AG10803 (cell line): ENCODE measurements at places on chromosomes 5 and 9.

- peak; percentile 49 for DNase-seq
Measured at GRCh38 chr9:16062542-16063240, 509.8 kb downstream of the CCDC171 start.

DNA sequence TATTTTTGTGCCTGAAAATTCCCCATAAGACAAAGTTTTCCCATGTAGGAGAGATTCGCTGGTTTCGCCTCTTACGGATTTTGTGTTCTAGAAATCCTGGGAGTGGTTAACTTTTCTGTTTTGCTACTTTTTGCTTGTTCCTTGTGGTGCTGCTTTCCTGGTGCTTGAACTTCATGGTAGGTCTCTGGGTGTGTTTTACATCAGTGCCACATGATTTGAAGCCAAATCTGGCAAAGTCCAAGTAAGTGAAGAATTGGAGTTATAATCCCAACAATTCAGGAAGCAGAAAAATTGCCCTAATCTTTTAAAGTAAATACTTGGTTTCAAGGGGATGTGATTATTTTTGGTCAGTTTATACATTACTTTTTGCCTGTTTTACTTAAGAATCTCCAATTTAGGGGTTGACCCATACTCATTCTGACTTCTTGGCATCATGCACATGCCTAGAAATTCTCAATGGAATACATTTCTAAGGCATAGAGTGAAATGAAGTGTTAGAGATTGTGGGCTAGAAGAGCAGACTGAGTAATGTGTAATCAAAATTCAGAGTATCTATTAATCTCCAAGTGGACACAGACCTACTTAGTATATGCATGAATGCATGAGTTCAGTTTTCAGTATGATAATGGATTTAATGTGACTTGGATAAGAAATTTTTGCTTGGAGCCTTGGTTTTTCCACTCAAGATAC, 189.7 kb downstream of the CSNK1G3 start:
- no peak for DNase-seq

DNA sequence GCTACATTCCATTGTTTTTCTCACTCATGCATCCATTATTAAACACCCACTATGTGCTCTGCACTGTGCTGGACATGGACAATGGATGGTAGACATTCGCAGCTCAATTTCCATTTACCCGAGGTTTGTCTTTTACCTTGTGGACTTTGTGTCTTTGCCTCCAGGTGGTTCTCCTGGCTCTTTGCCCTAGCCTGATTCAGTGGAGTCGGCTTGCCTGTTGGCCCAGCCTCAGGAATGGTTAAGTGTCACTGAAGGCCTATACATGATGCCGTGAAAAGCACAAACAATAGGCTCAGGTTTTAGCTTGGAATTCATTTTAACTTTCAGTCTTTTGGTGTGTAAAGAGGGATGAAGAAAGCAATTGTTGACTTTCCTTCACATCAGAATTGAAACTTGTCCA, 16.5 kb upstream of the DMRT3 start:
- DNase-seq: no peak

DNA sequence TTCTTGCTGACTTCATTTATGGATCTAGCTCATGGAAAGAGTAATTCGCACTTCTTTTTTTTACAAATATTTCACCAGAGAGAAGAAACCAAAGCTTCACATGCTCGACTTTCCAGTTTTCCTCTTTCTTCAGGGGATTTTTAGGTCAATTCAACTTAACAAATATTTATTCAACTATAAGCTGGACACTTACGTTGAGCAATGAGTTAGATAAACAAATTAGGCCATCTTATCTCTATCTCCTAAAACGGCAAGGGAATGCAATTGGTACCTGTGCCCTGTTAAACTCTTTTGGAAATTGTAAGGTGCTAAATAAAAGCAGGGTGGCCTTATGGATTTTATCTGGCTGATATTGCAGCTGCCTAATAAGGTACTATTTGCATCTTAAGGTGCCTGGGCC, 145.1 kb upstream of the RAI14 start:
- DNase-seq: no peak

DNA sequence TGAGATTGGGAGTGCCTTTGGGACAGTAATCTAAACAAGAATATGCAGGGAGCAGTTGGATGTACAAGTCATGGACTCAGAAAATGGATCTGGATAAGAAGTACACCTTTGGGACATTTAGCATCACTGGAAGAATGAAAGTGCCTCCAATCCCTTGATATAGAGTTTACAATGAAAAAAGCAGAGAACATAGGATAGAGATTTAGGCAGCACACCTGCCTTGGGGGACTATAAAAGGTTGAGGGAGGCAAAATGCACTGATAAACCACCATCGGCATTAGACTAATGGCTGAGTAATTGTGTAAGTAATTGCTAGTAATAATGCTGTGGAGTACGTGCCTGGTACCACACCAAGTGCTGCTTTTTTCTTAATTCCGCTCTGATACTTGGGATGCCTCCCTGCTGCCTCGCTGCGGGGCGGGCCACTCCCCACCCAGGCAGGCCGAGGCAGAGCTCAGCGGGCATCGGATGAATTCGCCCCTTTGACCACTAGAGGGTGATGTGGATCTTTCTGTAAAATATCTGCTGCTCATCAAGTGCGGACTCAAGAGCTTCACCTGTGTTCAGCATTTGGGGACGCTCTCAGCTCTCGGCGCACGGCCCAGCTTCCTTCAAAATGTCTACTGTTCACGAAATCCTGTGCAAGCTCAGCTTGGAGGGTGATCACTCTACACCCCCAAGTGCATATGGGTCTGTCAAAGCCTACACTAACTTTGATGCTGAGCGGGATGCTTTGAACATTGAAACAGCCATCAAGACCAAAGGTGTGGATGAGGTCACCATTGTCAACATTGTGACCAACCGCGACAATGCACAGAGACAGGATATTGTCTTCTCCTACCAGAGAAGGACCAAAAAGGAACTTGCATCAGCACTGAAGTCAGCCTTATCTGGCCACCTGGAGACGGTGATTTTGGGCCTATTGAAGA, 99.9 kb downstream of the ANKRD18B start:
- DNase-seq: peak; percentile 59

DNA sequence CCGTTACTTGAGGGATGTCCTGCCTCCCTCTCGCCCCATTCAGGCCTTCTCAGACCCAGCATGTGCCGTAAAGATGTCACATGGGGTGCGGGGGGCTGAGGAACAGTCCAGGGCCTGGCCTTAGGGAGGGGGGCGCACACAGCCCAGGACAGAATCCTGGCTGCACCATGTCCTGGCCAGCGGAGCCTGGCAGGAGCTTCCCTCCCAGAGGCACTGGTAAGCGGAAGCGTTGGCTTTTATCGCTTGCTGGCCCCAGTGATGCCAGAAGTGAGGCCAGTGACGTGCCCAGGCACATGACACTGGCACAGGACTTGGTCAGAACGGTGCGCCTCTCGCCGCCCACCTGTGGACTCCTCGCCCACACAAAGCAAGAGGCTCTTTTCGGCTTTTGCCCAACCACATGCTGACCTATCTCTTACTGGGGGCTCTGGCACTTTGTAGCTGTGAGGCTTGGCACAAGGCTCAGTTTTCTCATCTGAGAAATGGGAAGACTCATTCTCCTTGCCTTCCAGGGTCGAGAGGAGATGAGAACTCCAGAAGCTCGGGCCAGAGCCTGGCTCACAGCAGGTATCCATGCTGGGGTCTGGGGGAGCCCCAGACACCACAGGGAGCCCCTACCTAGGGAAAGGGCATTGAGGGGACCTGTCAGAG, 59.0 kb downstream of the LMX1B start:
- no peak for DNase-seq

GRCh38 chr5:147901599-147902039, 4.7 kb downstream of the C5orf46 start:
- DNase-seq: peak; percentile 50

DNA sequence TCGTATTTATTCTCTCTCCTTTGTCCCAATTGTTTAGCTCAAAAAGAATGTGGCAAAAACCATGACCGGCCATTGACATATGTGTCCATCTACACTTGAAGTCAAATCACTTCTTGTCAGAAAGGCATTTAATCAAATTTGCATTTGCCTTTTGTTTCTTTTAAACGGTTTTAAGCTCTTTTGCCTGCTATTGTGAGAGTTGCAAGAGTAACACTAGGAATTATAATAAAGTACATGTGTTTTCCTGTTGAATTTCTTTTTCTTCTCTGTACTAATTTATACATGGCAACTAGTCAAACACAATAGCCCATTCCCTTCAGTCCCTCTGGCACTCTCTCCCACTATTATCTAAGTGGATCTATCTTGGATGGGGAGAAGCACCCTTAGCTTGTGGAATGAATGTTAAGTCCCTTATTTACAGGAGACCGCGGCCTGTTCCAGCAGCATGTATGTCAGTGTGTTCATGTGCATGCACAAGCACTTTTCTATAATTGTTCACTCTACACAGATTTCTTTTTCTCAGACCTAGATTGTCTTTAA, 3.2 kb downstream of the ADAMTSL1 start:
- no peak for DNase-seq

GRCh38 chr5:36491856-36492255, 114.5 kb upstream of the SLC1A3 start:
- peak; percentile 60 for DNase-seq

GRCh38 chr5:64018966-64019365, 56.7 kb upstream of the HTR1A start:
- no peak for DNase-seq

- no peak for DNase-seq
Measured at GRCh38 chr5:174418809-174419539, 305.4 kb upstream of the MSX2 start.

- DNase-seq: no peak
Measured at GRCh38 chr5:61878471-61878870, 427.5 kb upstream of the KIF2A start.

GRCh38 chr5:59591162-59591561, 302.4 kb downstream of the PDE4D start:
- DNase-seq: no peak

DNA sequence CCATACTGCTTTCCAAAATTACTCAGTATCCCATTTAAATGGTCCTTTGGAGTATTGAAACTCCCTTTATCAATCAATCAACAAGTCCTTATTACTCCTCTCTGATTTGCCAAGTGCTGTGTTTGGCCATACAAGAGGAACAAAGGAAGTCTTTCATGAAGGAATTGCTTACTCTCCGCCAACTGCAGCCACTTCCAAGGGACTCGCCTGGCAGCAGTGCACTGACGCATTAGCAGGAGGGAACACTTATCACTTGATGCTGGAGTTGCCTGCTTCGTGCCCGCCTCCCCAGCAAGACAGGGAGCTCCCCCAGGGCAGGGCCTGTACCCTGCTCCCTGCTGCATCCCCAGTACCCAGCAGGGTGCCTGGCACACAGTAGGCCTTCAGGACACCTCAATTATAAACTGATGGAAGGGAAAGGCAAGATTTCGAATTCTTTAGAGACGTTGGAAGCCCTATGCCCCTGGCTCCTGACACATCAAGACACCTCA, 97.9 kb downstream of the CRB2 start:
- peak; percentile 14 for DNase-seq
